ENCODE measurements at places on chromosomes 11 and 22.

DNA sequence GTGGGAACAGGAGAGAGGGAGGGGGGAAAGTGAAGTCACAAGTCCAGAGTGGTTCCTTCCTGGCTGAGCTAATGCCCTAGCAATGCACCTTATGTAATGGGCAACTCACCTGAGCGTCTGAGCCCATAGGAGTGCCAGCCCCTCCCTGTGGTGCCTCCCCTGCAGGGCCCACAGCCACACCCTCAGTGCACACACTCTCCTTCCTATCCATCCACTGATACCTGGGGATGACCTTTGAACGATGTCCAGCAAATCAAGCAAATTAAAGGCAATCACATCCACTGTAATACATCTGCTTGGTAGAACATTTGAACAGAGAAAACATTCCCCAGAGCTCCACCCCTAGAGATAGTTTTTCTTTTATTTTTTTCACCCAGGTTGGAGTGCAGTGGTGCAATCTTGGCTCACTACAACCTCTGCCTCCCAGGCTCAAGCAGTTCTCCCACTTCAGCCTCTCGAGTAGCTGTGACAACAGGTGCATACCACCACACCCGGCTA, 19.6 kb upstream of the MICAL2 start:
- DNase-seq, result no peak

DNA sequence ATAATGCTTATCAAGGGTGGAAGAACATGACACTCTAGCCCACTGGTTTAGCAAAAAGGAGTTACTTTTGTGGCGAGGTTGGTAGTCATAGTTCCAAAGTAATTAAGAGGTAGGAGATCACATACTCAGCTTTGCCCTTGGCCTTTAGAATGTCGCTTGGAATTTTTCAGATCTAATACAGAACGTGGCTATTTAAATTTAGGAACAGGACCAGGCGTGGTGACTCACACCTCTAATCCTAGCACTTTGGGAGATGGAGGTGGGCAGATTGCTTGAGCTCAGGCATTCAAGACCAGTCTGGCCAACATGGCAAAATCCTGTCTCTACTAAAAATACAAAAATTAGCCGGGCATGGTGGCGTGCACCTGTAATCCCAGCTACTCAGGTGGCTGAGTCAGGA, 26.1 kb upstream of the ZNRF3 start:
- no peak for DNase-seq

- DNase-seq, result no peak
Measured at GRCh38 chr11:96267001-96267495, 75.9 kb downstream of the MAML2 start.

- no peak for DNase-seq
Measured at GRCh38 chr11:133053124-133053776, 479.1 kb downstream of the OPCML start.

DNA sequence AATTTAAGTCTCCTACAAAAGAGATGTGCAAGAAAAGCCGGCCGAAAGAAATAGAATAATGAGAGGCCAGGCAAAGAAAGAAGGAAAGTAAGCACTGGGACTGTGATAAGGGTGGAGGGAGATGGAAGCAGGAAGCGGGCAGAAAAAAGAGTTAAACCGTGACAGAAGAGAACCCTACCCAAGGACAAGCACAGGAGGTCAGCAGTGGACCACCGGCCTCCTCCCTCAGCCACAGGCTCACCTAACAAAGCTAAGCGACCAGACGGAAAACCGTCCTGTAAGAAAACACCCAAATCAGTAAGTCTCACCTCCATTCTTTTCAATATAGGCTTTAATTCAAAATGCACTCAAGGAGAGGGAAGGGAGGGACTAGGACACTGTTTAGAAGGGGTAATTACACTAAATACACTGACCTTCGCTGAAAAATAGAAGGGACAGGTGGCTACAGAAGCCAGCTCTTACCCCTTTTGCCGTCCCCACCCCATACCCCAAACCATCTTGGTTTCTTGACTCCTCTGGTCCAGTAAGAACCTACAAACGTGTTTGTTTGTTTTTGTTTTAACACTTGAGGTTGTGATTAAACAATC, 1.9 kb downstream of the FAM181B start:
- DNase-seq, result no peak

DNA sequence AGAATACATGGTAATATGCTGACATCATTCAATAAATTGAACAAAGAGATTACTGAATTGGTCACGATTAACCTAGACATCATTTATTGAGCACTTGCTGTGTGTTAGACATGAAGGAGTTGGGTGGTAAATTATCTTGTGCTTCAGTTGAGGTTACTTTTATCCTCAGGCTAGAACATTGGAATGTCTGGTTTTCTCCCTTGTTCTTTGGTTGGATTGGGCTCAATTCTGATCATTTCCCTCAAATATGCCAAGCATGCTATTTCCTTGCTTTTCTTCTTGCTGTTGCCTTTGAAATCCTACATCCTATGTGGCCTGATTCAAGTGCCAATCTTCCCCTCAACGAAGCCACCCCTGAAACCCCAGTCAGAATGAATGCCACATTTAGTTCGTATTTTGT, 65.8 kb downstream of the DEUP1 start:
- no peak for DNase-seq

DNA sequence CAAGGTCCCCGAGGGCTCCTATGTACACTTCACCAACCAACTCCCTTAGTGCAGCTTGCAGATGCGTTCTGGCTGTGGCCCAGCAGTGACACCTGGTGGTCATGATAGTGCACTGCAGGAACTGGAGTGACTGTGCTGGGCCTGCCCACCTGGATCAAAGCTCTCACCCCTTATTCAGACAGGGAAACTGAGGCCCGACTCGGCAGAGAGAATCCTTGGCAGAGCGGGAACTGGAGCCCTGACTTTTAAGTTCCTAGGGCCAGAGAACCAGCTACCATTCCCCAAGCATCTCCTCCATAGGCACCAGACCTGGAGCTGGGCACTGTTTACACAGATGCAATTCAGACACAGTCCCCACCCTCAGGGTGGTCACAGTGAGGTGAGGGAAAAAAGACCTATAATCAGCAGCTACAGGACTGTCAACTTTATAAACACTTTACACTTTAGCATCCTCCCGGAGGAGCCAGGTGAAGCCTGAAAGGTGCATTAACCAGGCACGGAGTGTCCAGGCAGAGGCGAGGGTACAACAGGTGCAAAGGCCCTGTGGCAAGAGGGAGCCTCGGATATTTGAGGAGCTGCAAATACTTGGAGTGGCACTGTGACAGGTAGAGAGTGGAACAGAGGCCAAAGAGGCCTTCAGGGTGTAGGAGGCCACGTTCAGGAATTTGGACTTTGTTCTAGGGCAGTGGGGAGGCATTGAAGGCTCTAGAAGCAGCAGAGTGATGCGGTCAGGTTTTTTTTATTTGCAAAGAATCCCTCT, 22.0 kb downstream of the RHBDD3 start:
- peak; percentile 73 for DNase-seq

DNA sequence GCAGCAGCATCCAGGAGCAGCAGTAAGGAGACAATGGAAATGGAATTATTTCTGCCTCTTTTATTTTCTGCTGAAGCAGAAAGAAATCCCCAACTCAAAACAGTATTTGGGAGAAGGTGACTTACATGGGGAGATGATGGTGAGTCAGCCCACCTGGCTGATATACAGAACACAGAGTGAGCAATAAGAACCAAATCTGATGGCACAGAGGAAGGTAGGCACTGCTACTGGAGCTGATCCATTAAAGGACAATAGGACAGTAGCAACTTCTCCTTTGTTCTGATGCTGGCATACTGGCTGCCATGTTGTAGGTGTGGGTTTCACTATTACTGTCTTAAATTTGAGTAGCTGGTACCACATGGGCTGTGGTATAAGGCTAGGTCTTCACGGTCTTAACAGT, 45.2 kb downstream of the CLPB start:
- DNase-seq, result no peak

- no peak for DNase-seq
Measured at GRCh38 chr11:126400479-126400878, 45.0 kb downstream of the ST3GAL4 start.

DNA sequence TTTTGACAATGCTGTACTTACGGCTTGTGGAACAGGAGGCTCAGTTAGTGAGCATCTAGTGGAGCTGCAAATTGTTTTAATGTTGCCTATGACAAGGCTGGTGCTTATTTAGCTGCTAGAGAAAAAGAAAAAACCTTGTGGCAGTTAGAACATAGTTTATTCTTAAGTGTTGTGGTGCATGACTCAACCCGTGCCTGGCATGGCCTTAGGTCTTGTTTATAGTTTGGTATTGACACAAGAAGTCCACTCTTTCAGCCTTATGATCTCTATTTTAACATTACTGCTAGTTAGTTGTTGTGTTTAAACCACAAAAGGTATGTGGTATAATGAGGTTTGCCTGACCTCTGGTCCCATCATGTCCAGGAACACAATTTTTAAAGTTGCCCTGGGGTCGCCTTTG, 744.6 kb downstream of the FAM181B start:
- no peak for DNase-seq
